ENCODE measurements at places on chromosomes 16 and 17.

DNA sequence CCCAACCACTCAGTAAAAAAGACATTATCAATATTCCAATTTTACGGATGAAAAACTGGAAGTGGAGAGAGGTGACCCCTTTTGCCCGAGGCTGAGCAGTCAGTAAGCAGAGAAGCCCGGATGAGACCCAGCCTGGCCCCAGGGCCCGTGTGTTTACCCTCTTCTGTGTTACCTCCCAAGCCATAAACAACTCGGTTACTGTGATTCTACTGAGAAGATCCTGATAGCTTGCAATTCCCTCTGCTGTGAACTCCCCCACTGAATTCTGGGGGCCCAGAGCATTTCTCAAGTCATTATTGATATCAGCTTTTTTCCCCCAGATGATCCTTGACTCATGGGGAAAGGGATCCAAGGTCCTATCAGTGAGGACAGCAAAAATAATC lies 482.6 kb upstream of the ERCC4 start:
- no peak for DNase-seq

DNA sequence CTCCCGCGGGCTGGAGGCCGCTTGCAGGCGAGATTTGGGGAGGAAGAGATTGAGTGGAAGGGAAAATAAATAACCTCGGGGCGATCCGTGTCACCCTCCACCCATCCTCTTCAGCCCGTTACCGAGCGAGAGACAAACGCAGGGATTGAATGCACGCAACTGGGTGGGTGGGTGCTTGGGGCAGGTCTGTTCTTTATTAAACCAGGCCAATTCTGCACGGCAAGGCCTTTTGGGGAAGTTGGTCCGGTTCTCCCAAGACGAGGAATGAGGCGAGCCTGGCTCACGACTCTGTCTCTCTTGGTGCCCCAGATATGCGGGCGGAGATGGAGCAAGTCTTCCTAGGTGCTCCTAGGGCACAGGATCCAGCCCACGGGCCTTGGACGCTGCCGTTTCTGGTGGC lies 396 bp upstream of the HOXB7 start:
- DNase-seq = no peak

GRCh38 chr17:50363217-50364060 lies 9.5 kb downstream of the MRPL27 start:
- peak; percentile 22 for DNase-seq

- no peak for DNase-seq
Measured at GRCh38 chr16:75401691-75402090, 31.6 kb downstream of the CFDP1 start.

DNA sequence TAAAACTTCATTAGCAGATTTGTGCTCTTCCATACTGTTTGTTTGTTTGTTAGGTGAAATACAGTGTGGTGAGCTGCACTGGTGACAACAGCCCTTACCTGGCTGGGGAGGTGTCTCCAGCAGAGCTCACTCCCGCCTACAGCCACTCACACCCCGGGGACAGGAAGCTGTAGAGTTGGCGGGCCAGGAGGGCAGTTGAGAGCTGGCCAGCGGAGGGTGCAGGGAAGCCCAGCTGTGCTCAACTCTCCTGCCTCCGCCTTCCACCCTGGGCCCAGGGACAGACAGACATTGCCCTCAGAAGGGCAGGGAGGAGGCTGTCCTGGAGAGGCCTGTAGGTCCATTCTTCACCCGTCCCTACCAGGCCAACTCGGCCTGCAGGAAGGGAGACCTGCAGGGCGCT lies 48.6 kb upstream of the PVALEF start:
- no peak for DNase-seq

DNA sequence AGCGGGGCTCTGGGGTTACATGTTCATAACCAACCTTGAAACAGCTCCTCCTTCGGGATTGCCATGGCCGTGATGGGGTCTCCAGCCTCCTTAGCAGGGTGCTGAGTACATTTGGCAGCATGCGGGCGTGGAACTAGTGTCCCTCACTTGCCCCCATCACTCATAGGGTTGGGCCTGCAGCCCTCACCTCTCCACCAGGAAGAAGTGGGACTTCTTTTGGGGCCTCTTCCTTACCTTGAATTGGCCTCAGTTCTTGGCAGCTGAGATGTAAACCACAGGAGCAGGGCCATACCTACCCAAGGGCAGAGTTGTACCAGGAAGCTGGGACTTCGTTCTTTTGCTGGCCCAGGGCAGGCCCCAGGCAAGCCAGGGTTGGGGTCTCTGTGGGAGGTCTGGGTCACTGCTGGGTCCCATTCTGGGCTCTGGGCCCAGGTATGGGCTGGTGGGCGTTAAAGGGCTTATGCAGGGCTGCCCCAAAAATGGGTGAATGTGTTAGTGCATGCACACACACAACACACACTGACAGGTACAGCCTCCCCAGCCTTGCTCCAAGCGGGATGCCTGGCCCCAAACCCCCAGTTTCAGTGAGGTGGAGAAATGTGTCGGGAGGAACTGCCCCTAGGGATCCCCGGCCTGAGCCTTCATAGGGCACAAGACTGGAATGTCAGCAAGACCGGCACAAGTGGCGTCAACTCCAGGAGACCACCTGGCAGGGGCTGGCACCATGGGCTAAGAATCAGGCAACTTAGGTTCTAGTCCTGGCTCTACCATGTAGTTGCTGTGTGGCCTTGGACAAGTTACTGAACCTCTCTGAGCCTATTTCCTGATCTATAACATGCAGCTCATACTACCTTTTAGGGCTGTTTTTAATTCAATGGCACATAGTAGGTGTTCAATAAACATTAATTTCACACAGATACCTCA lies 3.9 kb upstream of the KRT15 start:
- DNase-seq = no peak

- DNase-seq = no peak
Measured at GRCh38 chr16:3479654-3480216, 15.6 kb downstream of the C16orf90 start.

DNA sequence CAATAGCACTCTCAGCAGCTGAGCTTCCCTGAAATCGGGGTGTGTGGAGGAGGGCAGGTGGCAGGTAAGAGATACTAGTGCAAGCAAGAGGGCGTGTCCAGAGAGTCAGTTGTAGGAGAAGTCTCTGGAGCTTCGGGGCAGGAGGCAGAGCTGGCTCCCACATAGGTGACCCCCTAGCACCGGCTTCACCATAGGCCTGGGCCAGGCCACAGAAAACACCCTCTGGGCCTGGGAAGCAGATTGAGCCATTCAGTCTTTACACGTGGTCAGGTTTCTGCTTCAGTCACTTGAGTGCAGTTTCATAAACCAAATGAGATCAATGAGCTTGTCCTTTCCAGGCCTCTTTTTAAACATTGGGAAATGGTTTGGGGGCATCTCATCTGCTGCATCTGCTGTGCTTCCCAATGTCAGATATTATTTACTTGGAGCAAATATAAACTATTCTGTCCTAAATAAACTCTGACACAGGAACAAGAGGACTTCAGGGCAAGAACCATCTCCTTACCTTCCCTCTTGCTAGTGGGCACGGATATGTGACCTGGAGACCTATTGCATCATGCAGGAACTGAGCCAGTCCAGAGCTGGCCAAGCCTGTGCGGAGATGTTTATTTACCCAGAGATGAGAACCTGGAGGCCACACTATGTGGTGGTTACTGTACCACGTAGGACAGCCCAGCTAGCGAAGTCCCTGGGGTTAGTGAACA lies 16.1 kb downstream of the CCR7 start:
- no peak for DNase-seq

DNA sequence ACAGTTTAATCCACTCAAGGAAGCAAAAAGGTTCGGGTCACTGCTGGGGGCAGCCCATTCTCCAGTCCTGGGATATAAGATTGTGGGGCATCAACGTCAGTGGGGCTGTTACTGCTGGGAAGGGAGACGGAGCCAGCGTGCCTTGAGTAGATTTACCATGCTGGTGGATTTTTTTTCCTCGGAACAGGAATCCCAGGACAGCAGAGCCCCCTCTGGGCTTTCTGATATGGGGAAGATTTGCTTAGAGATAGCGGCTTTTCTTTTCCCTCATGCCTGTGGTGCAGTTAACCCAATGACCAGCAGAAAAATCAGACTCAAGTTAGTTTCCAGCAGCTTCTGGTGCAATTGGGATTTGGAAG lies 35.4 kb downstream of the WSCD1 start:
- DNase-seq = no peak

DNA sequence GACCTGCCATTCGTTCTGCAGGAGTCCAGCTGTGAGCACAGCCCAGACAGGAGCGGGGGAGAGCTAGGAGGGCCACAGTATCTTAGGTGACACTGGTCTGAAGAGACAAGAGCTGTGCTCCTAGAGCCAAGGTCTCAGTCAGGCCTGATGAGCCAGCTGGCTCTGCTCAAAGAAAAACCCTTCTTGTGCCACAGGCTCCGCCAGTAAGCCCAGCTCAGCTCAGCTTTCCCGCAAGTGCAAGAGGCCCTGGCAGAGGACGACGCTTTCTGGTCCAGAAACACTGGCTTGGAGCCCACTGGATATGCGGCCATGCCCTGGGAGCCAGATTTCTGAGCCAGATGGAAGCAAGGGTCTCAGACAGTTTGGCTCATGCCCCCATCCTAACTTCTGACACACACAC lies 23.9 kb downstream of the PEMT start:
- no peak for DNase-seq

- DNase-seq = peak; percentile 95
Measured at GRCh38 chr16:16021988-16022682, 72.7 kb downstream of the ABCC1 start.

GRCh38 chr16:20707461-20707860 lies 10.0 kb upstream of the ACSM1 start:
- DNase-seq = no peak

All from fibroblast of upper back skin (primary cell).